ENCODE measurements at places on chromosomes 4 and X.
A peak's percentile ranks its signal among the peaks of the same experiment; 100 is the strongest.

DNA sequence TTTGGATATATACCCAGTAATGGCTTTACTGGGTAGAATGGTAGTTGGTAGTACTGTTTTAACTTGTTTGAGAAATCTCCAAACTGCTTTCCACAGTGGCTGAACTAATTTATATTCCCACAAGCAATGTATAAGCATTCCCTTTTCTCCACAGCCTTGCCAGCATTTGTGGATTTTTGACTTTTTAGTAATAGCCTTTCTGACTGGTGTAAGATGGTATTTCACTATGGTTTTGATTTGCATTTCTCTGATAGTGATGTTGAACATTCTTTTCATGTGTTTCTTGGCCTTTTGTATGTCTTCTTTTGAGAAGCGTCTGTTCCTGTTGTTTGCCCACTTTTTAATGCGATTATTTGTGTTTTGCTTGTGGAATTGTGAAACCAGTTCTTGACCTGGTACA is 290.5 kb downstream of the BMPR1B start:
- H3K27me3 ChIP-seq, result no peaks in the 10 kb centered on the region
- no peak overlapping the region for H3K4me3 ChIP-seq
- DNase-seq, result no peak
- H3K27ac ChIP-seq, result no peak overlapping the region
- no peaks in the 10 kb centered on the region for H3K36me3 ChIP-seq

DNA sequence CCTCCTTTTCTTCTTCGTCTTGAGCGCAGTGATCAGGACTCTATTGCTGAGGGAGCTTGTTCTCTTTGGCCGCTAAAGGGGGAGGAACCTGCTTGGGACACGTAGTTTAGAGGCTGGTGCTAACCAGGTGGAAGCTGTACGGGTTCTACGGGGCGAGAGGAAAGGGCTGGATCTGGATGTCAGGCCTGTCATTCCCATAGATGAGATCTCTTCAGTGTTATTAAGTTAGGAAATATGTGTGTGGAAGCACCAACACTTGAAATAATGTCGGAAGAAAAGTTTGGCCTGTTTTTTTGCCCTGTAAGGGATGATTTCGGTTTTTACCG is 643 bp downstream of the SRP72 start:
- peaks cover 24% of the 10 kb centered on the region for H3K4me1 ChIP-seq
- H3K27ac ChIP-seq, result peak overlapping the region; percentile 80
- H3K36me3 ChIP-seq, result peaks cover 23% of the 10 kb centered on the region
- no peak for DNase-seq
- H3K27me3 ChIP-seq, result no peaks in the 10 kb centered on the region
- peak overlapping the region; percentile 97 for H3K4me3 ChIP-seq

GRCh38 chr4:3257556-3258482 is 8.9 kb downstream of the MSANTD1 start:
- H3K27ac ChIP-seq, result no peak overlapping the region
- peaks cover 3% of the 10 kb centered on the region for H3K36me3 ChIP-seq
- H3K27me3 ChIP-seq, result no peaks in the 10 kb centered on the region
- H3K4me1 ChIP-seq, result no peaks in the 10 kb centered on the region
- no peak for DNase-seq

DNA sequence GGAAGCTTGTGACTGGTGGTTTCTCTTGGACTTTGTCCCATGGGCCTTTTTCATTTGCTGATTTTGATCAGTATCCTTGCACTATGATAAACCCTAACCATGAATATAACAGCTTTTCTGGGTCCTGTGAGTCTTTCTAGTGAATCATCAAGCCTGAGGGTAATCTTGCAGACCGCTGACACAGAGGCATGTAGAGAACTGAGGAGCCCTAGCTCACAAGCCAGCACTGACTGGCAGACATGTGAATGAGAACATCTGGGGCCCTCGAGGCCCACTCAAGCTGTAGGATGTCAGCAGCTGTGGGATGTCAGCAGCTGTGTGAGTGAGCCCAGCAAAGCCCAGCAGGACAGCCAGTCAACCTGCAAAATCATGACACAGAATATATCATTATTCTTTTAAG is 36.7 kb downstream of the HMGB3 start:
- H3K27ac ChIP-seq, result no peak overlapping the region
- no peak for DNase-seq
- H3K36me3 ChIP-seq, result no peaks in the 10 kb centered on the region
- H3K4me3 ChIP-seq, result no peak overlapping the region
- no peaks in the 10 kb centered on the region for H3K27me3 ChIP-seq

DNA sequence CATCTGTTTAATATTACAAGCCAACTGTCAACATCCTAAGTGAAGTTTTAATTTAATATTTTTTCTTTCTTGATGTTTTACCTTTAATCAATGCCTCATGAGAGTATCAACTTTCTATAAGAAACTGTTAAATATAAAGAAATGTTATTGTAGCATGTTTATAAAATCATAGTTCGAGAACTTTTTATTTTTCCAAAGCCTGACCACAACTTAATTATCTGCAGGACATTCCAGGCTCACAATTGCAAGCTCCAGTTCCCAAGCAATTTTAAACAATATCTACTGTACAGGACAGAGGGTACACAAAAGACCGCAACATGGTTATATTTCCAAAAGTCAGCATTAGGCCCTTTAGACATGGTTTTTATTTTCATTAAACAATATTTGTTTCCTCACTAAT is 20.1 kb downstream of the STX18 start:
- no peak for DNase-seq
- H3K4me3 ChIP-seq, result no peak overlapping the region
- no peak overlapping the region for H3K27ac ChIP-seq
- H3K36me3 ChIP-seq, result no peaks in the 10 kb centered on the region
- H3K27me3 ChIP-seq, result no peaks in the 10 kb centered on the region
- no peaks in the 10 kb centered on the region for H3K4me1 ChIP-seq

DNA sequence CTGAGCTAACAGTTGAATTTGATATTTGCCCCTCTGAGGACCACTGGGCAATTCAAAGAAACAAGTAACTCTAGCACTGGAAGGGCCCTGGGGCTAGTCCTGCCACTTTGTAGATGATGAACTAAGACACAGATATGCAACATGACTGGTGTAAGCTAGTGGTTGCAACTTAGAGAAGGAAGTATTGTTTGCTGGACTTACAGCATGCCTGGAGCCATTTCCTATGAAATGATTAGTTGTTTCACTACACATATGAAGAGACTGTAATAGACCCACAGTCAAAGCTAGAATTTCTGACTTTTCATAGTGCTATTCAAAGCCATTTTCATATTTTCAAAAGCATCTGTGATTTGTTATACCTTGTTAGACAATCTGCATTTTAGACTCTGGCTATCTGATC is 96.2 kb downstream of the TSPAN7 start:
- H3K27me3 ChIP-seq, result no peaks in the 10 kb centered on the region
- no peak for DNase-seq
- no peak overlapping the region for H3K27ac ChIP-seq
- H3K4me1 ChIP-seq, result no peaks in the 10 kb centered on the region

DNA sequence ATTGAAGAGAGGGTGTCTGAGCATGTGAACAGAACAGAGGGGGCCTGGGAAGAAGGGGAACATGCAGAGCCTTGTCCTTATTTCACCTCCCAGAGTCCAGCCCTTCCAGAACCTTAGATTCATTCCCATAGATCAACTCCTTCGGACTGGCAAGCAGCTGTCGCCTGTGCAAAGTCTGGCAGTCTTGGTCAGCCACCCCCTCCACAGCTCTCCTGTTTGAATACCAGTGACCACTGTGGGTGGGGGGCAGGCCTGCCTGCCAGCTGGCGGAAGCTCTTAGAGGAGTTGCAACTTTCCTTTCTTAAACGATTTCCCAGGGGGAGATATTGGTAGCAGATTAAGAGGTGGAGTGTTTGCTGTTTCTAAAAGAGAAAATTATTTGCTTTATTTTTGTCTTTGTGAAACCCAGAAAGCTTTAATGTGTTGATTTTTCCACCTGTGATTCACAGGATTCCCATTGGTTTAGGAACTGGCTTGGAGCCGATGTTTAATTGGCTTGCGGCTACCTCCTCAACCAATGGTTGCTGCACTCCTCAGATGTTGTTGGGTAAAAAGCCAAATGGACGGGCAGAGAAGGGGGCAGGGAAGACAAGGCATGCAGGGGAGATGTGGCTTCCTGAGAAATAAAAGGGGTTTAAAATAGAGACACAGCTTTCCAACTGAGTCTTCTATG is 62.2 kb upstream of the PRPS1 start:
- no peaks in the 10 kb centered on the region for H3K27me3 ChIP-seq
- no peak overlapping the region for H3K27ac ChIP-seq
- no peak overlapping the region for H3K4me3 ChIP-seq

DNA sequence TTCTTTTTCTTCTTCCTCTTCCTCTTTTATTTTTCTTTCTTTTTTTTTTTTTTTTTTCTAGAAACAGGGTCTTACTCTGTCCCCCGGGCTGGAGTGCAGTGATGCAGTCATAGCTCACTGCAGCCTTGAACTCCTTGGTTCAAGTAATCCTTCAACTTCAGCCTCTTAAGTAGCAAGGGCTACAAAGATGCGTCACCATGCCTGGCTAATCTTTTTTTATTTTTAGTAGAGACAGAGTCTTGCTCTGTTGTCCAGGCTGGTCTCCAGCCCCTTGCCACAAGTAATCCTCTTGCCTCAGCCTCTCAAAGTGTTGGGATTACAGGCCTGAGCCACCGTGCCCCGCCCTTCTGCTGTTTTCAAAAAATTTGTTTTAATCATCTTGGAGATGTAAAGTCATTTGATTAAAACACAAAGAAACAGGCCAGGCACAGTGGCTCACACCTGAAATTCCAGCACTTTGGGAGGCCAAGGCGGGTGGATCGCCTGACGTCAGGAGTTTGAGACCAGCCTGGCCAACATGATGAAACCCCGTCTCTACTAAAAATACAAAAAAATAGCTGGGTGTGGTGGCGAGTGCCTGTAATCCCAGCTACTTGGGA is 28.1 kb downstream of the SYNPO2 start:
- H3K4me3 ChIP-seq, result no peak overlapping the region
- no peaks in the 10 kb centered on the region for H3K4me1 ChIP-seq
- H3K27ac ChIP-seq, result no peak overlapping the region
- H3K36me3 ChIP-seq, result no peaks in the 10 kb centered on the region
- H3K27me3 ChIP-seq, result no peaks in the 10 kb centered on the region

DNA sequence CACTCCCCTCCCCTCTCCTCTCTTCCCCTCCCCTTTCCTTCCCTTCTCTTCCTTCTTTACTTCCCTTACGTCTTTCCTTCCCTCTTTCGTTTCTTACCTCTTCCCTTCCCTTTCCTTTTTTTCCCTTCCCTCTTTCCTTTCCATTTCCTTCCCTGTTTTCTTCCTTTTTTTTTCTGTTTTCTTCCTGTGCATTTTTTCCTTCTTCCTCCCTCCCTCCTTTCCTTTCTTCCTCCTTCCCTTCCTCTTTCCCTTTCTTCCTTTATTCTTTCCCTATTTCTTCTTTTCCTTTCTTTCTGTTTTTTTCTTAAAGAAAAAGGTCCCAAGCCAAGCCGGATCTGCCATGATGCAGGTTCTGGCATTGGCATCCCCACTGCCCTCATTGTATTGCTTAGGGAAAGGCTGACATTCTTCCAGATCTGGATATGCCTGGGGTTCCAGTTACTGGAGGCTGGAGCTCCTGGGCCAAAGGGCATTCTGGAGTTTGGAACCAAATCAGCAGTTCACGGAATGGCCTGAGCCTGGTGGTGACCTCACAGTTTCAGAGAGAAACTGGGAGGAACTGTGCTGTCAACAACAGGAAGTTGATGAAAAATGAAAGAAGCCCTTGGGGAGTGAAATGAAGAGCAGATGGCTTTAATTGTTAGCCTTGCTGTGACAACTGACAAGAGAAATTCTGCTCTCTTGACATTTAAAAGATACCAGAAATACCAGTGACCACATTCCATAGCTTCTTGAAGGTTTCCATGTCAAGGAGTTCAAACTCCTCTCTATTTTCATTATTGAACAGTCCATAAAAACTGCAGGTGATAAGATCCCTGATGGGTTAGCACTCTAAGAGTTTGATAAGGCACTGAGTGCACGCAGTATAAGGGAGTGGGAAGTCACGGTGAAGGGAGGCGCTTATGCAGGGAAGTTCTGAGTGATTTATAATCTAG is 622.1 kb downstream of the SPRY1 start:
- no peak for DNase-seq
- H3K4me3 ChIP-seq, result no peak overlapping the region
- no peak overlapping the region for H3K27ac ChIP-seq
- H3K4me1 ChIP-seq, result no peaks in the 10 kb centered on the region

- H3K27ac ChIP-seq, result no peak overlapping the region
- no peak overlapping the region for H3K4me3 ChIP-seq
- no peaks in the 10 kb centered on the region for H3K36me3 ChIP-seq
- H3K27me3 ChIP-seq, result no peaks in the 10 kb centered on the region
These were observed 73.9 kb downstream of the FAT4 start for GRCh38 chr4:125388613-125389012.

- H3K36me3 ChIP-seq, result no peaks in the 10 kb centered on the region
- no peaks in the 10 kb centered on the region for H3K4me1 ChIP-seq
- no peak for DNase-seq
- no peak overlapping the region for H3K4me3 ChIP-seq
- no peaks in the 10 kb centered on the region for H3K27me3 ChIP-seq
These were observed 1664.8 kb downstream of the RPA4 start for GRCh38 chrX:98548519-98548918.

DNA sequence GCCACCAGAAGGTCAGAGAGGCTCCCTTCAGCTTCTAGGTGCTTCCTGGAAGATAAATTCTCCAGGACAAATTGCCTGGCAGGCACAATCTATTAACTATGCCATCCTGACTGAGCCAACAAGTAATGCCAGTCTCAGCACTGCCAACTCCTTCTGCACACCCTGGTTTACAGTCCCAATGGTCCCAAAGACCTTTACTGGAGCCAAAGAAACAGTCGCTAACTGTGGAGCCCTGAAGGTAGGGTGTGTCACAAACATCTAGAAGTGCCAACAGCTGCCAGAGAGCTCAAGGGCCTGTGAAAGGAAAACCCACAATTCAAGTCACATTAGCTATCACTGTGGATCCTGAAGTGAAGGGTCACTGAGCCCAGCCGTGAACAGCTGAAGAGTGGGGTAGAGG is 34.9 kb upstream of the CITED1 start:
- no peak overlapping the region for H3K4me3 ChIP-seq
- H3K36me3 ChIP-seq, result no peaks in the 10 kb centered on the region
- H3K27ac ChIP-seq, result no peak overlapping the region
- DNase-seq, result no peak
- no peaks in the 10 kb centered on the region for H3K4me1 ChIP-seq
- H3K27me3 ChIP-seq, result no peaks in the 10 kb centered on the region

- DNase-seq, result no peak
- H3K4me1 ChIP-seq, result no peaks in the 10 kb centered on the region
- no peaks in the 10 kb centered on the region for H3K27me3 ChIP-seq
- no peak overlapping the region for H3K4me3 ChIP-seq
These were observed 286.3 kb upstream of the UGT8 start for GRCh38 chr4:114312338-114312737.

Measured in effector memory CD4-positive, alpha-beta T cell (primary cell).